ENCODE measurements at places on chromosomes 1 and 21.

- no peak for DNase-seq
These were observed 21.3 kb downstream of the CCDC30 start for GRCh38 chr1:42484382-42484781.

DNA sequence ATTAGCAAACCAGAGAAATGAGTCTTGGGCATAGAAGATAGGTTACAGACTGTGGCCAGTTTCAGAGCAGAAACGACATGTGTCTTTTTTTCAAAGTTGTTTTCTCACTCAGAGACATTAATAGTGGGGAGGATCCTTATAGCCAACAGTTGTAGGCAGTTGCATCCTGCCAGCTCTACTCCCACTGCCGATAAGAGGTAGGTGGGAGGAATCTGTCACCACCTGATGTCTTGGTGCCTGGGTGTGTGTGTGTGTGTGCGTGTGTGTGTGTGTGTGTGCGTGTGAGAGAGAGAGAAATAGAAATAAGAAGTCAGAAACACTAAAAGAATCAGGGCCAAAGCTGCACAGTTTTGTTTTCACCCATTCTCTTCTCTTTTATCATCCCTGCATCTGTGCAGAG is 219.5 kb downstream of the ZP4 start:
- no peak for DNase-seq

- DNase-seq, result peak; percentile 56
These were observed 1.2 kb downstream of the GPR88 start for GRCh38 chr1:100538913-100539835.

- DNase-seq, result no peak
These were observed 135.9 kb upstream of the CHRM3 start for GRCh38 chr1:239250353-239251035.

GRCh38 chr21:25624511-25624910 is 14.5 kb upstream of the JAM2 start:
- DNase-seq, result no peak

DNA sequence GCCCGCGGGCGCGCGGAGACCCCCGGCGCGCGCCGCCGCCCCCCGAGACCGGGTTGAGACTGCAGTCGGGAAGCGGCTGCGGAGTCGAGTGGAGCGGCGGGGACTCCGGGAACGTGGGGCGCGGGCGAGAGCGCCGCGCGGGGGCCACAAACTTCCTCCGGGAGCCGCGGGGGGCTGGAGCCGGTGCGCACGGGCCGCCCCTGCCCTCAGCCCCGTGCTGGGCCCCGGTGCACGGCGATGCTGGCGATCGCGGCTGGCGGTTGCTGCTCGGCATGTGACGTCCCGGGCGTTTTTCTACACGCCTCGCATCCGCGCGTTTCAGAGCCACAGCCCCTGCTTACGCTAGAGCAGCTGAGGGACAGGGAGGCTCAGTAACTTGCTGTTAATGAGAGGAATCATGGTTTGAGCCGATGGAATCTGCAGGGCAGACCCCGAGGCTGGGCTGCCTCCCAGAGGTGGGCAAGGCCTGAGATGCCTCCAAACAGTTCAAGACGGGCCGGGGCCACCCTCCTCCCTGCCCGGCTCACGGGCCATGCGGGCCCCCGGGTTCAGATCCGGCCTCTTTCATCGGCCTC is 520 bp downstream of the TMEM201 start:
- DNase-seq, result peak; percentile 23

GRCh38 chr1:63738772-63739171 is 35.0 kb upstream of the ROR1 start:
- no peak for DNase-seq

GRCh38 chr1:205339717-205340116 is 17.0 kb downstream of the KLHDC8A start:
- DNase-seq, result no peak

- DNase-seq, result no peak
These were observed 27.1 kb upstream of the HHAT start for GRCh38 chr1:210301615-210302000.

GRCh38 chr1:159889821-159890252 is 10.1 kb downstream of the CFAP45 start:
- no peak for DNase-seq

- DNase-seq, result no peak
These were observed 139.2 kb downstream of the CLIC6 start for GRCh38 chr21:34807881-34808568.

DNA sequence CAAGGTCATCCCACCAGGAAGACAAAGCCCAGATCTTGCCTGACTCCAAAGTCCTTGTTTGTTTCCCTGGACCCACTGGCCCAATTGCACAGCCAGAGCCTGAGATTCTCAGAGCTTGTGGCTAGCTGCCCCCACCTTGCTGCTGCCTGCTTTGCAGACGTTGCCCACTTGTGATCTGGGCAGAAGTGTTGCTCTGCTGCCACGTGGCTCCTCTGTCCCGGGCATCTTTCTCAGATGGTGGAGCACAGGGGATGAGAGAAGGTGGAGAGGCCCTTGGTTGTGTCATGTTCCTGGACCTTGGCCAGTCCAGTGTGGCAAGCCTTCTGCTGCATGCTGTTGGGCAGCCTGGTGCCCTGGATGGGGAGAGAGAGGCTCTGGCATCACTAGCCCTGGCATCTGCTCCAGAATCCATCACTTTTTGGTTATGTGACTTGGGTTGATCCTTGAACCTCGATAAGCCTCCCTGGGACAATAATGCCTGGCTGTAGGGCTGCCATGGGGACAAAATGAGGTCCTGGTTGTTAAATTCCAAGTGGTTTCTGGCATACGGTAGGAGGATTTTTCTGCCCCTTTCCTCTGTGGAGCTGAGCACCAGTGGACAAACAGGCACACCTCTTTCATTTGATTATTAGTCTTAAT is 1.5 kb upstream of the NR0B2 start:
- DNase-seq, result no peak

DNA sequence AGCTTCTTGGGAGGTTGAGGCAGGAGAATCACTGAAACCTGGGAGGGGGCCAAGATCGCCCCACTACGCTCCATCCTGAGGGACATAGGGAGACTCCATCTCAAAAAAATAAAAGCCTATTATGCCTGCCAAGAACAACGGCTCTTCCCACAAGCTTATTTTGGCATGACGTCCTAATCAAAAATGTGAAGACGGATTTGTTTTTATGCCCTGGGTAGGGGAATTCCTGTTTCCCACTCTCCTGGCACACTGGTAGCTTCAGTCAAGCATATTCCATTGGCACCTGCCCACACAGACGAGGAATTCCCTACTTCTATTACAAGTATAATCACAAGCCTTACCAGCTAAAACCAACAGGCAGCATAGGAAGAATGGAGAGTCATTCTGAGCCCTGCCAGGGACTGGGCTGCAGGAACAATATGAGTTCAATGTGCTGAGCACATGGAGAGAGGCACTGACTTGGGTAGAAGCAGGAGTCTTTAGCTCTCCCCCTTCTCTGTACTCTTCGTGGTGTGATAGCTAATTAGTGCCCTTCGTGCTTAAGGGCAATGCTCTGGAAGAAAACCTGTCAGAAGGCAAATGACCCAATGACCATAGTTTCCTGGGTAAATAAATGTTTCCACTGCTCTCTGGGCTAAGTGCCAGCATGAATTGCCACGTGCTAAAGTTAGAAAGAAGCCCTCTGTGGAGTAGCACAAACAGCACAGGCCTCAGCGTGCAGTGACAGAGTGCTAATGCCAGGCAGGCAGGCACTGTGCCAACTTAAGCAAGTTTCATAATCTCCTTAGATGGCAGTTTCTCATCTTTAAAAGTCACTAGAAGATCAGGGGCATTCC is 16.8 kb downstream of the TNFSF4 start:
- no peak for DNase-seq

DNA sequence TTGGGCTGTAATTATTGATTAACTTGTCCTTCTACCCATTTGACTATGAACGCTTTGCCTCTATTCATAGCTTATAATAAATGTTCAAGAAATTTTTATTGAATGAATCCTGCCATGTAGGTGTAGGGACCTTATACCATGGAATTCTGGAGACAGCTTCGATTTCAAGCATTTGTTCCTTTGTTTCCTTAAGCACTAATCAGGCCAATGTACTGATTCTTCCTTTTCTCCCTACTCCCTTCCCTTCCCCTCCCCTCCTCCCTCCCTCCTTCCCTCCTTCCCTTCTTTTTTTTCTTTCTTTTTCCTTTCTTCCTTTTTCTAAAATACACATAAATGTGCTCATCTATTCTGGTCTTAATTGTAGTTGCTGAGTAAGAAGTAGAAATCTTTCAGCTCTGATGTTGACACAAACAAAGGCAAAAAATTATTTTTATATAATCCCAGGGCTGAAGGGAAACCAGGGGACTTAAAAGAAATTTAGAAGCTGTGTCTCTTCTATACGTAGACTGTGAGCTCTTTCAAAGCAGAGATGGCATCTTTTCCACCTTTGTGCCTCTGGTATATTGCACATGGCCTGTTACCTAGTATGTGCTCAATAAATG is 24.9 kb upstream of the DNM3 start:
- no peak for DNase-seq

GRCh38 chr1:210758761-210759160 is 375.2 kb downstream of the KCNH1 start:
- DNase-seq, result no peak

GRCh38 chr1:218827486-218827885 is 346.2 kb upstream of the LYPLAL1 start:
- DNase-seq, result no peak

- no peak for DNase-seq
These were observed 137.7 kb upstream of the SMYD2 start for GRCh38 chr1:214143006-214143992.

DNA sequence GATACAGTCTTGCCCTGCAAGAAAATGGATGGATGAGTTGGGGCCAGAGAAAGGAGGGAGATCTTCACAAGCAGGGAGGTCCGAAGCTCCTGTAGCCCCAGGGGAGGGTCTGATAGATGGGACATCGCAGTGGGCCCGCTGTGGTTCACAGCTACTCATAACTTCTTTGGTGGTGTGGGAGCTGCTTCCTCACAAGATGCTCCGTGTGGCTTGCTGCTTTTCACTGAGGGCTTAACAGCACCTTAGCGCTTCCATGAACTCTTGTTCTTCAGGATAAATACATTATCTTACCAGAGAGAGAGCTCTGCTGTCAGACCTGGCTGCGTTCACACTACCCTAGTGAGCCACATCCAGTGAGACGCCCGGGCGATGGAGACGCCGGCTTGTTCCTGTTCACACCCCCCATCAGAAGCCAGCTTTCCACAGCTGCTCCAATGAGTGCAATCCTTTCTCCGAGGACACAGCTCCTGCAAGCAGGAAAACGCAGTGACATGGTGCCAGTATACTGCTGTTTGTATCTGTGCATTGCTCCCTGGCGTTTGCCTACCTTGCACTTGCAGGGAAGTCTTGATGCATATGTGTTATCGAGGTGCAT is 599.8 kb downstream of the AJAP1 start:
- no peak for DNase-seq

DNA sequence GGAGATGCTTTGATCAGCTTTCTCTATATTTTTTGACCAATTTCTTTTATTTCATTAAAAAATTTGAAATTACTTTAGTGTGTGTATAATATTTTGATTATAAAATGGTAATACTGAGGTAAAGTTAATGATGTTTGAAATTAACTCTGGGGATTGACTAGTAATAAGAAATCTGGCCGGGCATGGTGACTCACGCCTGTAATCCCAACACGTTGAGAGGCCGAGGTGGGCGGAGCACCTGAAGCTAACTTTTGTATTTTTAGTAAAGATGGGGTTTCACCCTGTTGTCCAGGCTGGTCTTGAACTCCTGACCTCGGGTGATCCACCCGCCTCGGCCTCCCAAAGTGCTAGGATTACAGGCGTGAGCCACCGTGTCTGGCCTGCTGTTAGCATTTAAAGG is 17.5 kb downstream of the SCP2 start:
- no peak for DNase-seq

GRCh38 chr1:5109633-5110032 is 455.2 kb downstream of the AJAP1 start:
- DNase-seq, result no peak

- DNase-seq, result no peak
These were observed 12.1 kb upstream of the ABL2 start for GRCh38 chr1:179241530-179242097.

DNA sequence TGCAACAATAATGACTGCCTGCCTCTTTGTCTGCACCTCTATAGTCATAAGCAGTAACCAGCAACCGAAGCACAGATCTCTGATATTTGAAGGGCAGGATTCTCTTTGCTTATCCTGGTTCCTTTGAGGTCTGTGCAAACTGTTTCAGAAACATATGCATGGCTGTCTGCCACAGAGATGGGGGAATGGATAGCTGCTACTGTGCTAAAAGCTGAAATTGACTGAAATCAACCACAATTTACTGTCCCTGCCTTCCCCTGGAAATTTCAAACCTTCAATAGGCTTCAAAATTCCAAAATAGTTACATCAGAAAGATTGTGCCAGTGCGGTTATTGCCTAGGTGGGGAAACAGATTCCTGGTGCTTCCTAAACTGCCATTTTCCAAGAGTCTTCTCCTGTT is 136.8 kb upstream of the GORAB start:
- no peak for DNase-seq

- DNase-seq, result no peak
These were observed 19.2 kb upstream of the BCL10 start for GRCh38 chr1:85295654-85296053.

GRCh38 chr21:27320868-27321267 is 354.0 kb upstream of the ADAMTS5 start:
- no peak for DNase-seq

GRCh38 chr1:190975827-190976226 is 498.2 kb upstream of the BRINP3 start:
- DNase-seq, result no peak

- DNase-seq, result no peak
These were observed 29.7 kb upstream of the PDE9A start for GRCh38 chr21:42623694-42624093.

- no peak for DNase-seq
These were observed 21.0 kb downstream of the KIF21B start for GRCh38 chr1:201002510-201002909.

GRCh38 chr1:118012515-118013124 is 83.1 kb downstream of the WDR3 start:
- DNase-seq, result no peak
